ENCODE measurements at places on chromosomes 3 and 15.

DNA sequence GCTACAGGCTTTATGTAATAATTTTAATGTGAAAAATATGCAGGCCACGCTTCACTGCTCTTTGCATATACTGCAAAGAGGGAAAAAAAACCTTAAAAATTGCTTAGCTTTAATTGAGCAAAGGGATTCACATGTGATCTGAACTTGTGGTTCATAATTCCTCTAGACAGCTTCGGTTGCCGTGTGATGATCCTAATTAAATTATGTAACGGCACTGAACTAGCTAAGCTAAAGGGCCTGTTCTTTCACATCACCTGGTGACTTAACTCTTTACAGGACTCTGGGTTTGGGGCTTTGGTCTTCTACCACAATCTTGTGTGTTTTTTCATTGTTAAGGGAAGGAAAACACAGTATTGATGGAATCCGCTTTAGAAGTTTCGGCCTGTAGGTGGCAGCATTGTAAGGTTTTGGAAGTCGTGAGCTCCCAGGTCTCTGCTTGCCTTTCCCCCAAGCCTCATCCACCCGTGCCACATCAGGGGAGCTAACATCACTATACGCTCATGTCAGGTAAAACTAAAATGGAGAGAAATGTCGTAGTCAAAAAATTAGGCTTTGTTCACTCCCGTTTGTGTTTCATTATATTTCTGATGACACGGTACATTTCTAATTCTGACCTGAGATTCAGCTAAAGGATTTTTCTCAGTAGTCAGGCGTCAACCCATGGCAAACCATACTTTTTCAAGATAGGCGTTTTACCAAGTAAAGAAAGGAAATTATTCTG lies 205.6 kb upstream of the DPH6 start:
- DNase-seq = no peak

- DNase-seq = no peak
Observed at GRCh38 chr3:38332201-38332600, 14.4 kb upstream of the XYLB start.

GRCh38 chr15:94086341-94086740 lies 145.0 kb upstream of the MCTP2 start:
- no peak for DNase-seq

- DNase-seq = no peak
Observed at GRCh38 chr3:183481582-183481981, 53.2 kb upstream of the MCF2L2 start.

DNA sequence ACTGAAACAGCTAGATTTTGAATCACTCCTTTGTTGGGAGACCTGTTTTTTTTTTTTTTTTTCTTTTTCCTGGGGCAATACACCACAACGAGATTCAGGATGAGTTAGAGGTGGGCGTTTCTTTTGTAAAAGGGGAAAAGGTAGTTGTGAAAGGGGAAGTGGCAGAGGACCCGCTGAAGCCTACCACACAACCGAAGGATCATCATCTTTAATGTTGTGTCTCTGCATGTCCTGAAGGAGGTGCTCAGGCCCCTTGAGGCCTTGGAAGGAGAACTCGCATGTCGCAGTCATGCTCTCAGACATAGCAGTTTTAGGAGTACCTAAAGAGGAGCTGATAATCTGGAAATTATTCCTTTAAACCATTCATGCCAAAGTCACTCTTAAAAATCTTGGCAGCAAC lies 137.9 kb upstream of the LRIG1 start:
- DNase-seq = no peak

DNA sequence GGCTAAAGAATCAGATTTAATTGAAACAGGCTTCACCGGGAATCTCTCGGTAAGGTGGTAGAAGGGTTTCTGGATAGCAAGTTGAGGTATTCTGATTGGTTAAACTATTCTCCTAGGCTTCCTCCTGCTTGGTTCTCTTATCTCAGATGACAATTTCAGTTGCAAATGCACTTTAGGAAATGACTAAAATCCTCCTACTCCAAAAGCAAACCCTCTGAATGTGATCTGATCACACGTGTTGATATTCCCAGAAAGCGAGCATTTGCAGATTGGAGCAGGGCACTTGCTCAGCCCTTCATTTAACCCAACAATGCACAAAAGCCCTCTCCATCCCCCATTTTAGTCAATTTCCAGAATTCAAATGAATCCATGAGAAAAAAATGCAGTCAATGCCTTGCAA lies 55.6 kb upstream of the ICE2 start:
- no peak for DNase-seq
